ENCODE measurements at places on chromosomes 12 and 14.

DNA sequence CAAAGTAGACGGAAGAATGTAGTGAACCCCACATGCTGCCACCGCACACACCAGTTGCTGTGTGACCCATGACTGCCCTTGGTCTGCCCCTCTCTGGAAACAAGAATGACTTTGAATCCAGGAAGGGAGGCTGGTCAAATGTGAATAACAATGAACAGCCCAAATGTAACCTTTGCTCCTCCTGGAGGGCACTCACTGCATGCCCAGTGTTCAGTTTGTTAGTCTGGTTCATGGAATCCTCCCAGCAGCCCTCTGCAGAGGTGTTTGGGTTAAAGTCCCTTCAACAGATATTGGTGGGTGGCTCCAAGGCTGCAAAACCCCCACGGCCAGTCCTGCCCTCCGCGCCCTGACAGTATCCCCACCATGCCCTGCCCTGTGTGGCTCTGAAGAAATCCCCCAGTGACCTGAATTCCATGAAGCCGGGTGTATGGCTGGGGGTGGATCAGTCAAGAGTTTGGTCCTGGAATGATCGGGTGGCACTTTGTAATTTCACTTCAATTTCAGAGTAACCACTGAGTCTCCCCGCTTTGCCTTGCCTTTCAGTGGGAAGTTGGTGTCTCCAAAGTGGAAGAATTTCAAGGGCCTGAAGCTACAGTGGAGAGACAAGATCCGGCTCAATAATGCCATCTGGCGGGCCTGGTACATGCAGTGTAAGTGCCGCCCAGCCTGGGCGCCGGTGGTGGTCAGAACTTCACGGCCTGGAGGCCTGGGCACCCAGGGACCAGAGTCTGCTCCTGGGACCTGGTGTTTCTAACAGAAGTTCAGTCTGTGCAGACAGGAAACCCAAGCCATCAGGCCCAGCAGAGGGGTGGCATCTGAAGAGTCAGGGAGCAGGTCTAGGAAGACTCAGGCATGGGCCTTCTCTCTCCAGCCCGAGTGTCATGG lies 47.1 kb downstream of the IL31 start:
- no peak for DNase-seq

DNA sequence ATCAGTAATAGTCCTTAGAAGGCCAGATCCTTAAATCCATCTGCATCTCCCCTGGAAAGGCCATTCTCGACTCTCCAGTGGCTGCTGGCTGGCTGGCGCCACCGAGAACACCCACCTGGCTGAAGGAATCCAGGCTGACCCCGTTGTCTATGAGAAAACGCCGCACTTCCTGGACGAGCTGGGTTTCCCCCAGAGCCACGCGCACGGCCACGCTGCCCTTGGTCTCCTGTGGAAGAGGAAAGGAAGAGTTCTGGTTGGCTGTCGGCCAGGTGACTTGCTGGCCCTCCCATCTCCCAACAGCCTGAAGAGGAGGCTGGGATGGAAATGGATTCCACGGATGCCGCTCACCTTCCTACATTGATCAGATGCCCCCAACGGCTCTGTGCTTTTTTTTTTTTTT lies 23.9 kb downstream of the RBM19 start:
- no peak for DNase-seq

GRCh38 chr12:81465876-81466275 lies 293.3 kb downstream of the PPFIA2 start:
- no peak for DNase-seq

DNA sequence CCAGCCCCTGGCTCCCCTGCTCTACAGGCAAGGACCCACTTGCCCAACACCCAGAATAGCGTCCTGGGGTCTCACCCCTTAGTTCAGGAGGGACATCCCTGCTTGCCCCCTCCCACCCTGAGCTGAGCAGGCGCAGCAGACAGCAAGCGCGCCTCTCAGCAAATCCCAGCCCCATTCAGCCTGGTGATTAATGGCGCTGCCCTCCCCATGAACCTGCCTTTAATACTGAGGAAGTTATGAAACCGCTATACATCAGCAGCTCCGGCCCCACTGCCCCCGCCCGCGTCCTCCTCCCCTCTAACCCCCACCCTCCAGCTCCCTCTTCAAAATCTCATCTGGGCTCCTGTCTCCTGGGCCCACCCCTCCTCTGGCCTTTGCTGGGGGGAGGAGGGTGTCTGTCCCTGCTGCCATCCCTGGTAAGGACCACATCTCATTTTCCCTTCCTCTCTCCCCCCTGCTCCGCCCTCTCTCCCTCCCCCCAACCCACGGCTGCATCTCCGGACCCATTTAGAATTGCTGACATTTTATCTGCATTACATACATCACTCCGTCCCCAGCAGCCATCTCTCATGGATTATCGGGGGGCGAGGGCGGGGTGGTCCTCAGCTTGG lies 7.1 kb upstream of the SMUG1 start:
- DNase-seq: no peak

GRCh38 chr14:76955575-76956315 lies 72.8 kb downstream of the IRF2BPL start:
- DNase-seq: peak; percentile 22

- no peak for DNase-seq
Observed at GRCh38 chr12:52528641-52529143, 8.5 kb upstream of the KRT5 start.

DNA sequence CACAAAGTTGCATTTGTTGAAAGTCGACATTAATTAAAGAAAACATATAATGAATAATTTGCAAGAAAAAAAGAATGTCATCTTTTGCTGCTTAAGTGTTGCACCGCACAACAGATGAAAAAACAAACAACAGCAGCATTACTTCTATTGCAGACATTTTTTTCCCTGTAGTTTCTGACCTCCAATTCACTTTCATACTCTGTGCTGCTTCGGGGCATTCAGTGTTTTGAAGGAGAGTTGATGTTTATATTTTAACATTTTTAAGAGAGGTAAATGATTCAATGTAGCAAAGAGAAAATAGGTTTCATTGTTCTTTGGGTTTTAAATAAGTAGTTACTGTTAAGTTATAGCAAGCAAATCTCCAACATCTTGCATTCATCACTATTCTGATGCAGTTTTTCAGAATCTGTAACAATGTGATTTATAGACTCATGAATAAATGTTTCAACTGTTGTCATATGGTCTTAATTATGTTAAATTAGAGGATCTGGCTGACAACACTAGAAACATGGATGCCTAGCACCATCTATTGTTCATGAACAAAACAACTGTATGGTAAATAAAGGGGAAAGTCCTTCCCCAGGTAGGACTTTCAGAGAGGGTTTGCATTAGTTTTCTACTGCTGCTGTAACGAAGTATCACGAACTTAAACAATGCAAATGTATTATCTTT lies 168.1 kb downstream of the BCAT1 start:
- DNase-seq: no peak

DNA sequence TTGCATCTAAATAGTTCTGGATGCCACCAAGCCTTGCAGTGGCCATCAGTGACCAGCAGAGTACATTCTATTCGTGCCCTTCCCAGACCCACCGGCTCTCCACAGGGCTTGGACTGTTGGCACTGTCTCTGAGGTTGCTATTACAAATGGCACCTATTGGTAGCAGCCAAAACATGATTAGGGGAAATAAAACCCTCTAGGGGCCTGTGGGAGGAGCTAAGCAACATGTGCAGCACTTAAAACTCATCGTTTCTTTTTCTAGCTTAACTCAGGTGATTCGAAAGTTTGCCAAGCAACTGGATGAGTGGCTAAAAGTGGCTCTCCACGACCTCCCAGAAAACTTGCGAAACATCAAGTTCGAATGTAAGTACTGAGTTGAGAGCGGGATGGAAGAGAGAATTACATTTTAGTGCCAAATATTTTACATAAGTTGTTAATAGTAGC lies 65.4 kb upstream of the RIC8B start:
- DNase-seq: no peak

DNA sequence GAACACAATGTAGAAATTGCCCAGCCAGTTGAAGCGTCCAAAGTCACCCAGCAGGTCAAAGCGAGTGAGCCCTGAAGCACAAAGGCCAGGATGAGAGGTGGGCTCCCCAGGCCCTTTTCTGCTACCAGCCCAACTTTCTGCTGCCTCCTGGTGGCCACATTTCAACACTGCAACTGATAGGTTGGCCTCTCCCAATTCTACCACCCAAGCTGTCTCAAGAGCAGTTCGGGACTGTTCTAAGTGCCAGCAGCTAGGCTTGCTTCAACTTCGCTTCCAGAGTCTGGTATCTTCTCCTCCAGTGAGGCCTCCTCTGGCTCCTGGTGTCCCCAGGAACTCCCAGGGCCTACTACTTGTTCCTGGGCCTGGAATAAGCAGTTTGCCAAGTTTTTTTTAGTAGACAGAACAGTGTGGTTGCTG lies 3.4 kb upstream of the DHH start:
- peak; percentile 48 for DNase-seq

- DNase-seq: no peak
Observed at GRCh38 chr14:65255029-65255545, 152.8 kb upstream of the MAX start.

GRCh38 chr14:36617824-36618223 lies 35.4 kb upstream of the NKX2-8 start:
- DNase-seq: no peak

- DNase-seq: no peak
Observed at GRCh38 chr14:85479306-85479705, 50.6 kb upstream of the FLRT2 start.

GRCh38 chr12:72499244-72499643 lies 227.1 kb downstream of the TRHDE start:
- DNase-seq: no peak

DNA sequence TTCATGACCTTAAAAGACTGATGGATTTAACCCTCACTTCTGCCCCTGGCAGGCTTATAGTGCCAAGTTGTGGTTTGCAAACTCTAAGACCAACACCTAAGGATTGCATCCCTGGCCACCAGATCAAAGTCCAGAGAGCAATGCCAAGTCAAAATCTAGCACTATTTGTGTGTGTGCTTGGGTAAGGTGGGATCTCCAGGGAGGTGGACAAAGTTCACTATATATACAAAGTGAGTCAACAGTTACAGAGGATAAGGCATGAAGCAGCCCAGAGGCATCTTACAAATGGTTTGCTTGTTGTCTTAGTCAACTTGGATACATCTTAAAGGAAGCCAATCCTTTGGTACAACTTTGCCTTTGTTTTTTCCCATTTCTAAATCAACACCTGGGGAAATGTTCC lies 137.3 kb downstream of the MSRB3 start:
- DNase-seq: no peak

DNA sequence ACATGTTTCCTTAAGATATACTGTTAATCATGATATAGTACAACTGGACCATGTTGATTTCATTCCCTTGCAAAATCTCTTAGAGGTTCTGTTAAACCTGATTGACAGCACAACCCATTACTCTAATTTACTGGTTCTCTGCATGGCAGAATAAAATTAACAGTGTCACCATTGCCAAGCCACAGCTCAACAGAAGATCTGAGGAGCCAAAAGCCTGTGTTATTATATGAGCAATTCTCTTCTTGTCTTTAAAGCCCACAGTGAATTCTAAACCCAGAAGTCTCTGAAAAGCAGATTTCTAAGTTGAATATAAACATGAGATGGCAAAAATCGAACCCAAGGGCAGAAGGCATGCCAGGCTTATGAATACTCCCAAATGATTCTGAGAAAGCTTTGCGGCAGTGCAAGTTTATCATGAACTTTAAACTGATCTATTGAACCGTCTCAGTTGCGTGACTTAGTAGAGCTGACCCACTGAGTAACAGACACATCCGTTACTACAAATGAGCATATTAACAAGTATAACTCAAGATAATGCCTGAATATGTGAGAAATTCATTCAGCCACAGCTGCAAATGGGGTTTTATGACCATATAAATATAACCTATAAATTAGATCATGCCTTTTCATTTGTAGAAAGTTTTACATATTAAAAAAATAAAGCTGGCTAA lies 78.2 kb downstream of the IPO8 start:
- DNase-seq: no peak

- no peak for DNase-seq
Observed at GRCh38 chr12:85996280-85996679, 122.2 kb downstream of the NTS start.

DNA sequence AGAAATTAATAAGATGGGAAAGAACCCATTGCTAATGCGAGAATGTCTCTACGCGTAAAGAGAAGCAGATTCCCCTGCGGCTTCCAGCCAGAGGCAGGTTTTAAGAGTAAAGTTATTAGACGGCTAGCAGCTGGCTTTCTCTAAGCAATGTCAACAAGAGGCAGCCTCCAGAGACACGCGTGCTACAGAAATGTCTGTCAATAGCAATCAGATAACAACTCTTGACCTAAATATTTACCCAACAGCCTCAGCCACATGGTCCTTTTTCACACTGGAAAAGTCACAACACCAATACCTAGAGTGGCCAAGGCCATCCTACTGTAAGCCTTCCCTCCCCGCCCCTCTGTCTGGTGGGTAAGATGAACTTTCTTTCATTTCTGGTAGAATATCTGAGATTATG lies 146.0 kb upstream of the SFSWAP start:
- DNase-seq: no peak

DNA sequence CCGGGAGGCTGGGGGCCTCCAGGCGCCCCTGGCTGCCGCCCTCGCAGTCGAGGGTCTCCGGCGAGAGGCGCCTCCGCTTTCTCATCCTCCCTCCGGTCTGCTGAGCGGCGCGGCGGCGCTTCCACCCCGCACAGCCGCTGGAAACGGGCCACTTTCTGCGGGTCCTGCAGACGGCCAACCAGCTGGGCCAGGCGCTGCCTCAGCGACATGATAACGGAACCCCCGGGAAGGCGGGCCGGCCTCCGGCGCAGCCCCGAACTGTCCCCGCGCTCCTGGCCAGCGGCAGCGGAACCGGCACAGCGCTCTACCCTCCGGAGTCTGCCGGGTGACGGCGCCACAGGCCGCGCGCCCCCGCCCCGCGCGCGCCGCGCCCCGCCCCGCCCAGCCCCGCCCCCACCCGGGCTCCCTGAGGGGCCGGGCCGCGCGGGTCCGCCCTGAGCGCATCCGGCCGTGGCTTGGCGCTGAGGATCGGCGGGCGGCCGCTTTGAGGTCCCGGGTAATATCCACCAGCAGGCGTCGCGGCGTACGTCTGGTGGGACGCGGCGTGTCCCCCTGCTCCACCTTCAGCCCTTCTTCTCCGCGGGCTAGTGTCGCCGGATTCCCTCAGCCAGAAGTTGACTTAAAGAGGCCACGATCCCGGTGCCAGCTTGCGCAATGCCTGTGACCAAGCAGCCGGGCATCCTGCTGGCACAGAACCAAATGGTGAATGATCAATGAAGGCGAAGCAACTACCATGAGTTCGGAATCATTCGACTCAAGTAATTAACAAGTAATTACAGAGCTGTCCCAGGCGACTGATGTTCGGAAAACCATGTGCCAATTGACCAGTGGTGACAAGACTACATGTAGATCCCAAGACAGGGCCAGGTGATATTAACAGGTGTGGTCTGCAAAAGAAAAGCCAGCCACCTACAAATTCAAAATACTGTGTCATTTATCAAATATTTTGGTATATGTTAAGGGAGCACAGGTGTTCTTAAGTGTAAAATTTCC lies at the start of gene SGPP1:
Gene SGPP1, minus strand, starts transcription at position 330 of the 993 bp plus-strand sequence. Its CDS starts 121 bp downstream, at position 209.
- peak; percentile 85 for DNase-seq
